H1 (cell line): ENCODE measurements at places on chromosomes 5 and 9. TPM values are rescaled to one million over a fixed set of nuclear protein-coding genes. Genes with fewer than 3 reads are reported as not detected.

- DNase-seq: no peak
These were observed 371.9 kb downstream of the CETN3 start for GRCh38 chr5:90037646-90038045.

PROB1 gene
- 0.89 and 1.9 TPM in 2 replicates for polyA plus RNA-seq

DNA sequence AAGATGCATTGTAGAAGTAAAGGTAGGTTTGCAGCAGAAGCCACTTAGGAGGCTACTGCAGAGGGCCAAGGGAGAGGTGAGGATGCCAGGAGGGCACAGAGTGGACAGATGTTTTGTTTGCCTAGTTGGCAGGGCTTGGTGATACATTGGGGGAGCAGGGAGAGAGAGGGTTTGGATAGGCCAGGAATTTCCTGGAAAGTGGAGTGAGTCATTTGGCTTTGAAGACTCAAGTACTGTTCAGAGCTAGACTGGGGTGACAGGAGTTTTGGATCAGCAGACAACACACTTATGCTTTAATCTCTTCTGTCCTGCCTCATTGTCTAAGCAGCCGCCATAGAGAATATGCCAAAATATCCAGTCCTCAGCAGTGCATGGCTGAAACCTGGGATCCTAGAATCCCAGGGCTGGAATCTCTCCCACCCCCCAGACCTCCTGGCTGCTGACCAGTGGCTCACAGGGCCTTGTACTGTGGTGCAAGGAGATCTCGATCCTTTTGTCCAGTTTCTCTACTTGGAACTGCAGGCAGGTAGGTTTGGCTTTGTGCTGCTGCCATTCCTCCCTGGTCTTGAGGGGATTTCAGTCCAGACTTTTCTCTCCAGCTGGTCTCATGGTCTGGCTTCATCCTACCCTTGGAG, 11.0 kb downstream of the TMEM268 start:
- no peak for DNase-seq

DNA sequence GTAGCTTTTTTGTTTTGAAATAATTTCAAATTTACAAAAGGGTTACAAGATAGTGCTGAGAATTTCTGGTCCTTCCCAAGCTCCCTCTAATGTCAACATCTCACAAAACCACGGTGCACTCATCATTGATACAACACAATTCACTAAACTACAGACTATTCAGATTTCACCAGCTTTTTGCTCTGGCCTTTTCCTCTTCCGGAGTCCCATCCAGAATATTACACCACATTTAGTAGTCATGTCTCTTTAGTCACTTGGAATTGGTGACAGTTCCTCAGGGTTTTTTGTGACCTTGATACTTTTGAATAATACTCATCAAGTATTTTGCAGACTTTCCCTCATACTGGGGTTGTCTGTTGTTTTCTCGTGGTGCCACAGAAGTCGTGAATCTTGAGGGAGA, 484.0 kb downstream of the GADD45G start:
- DNase-seq: no peak

DNA sequence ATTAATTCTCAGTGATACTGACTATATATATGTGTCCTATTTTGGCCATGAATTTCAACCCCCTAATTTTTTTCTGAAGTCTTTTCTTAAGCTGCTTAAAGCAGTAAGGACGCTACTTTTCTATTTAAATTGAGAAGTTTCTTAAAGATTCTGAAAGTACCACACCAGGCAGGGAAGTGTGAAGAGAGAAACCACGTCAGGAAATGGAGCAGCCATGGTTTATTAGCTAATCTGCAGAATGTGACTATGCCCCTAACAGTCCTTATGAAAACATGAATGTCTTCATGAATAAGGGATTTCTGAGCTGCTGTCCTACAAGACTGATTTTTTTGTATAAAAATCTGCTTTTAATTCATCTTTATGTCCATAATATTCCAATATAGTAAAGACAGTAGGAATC, 1724.3 kb upstream of the C9orf72 start:
- no peak for DNase-seq

DNA sequence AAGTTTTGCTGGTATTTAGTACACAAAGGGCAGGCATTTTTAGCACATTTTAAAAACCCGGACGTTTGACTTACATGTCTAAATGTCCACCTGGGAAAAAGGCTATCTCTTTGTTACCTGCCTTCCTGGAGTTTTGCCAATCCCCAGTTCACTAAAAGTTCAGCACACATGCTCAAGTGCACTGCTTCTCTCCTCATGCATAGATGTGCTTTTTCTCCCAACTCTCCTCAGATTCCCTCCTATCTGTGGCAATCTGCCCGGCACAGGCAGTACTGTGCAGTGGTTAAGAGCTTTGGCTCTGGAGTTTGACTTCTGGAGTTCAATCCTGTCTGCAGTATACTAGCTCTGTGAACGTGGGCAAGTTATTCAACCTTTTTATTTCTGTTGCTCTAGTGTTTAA, 8.3 kb upstream of the CCNO start:
- no peak for DNase-seq

GRCh38 chr9:118058227-118058626, 354.0 kb downstream of the TLR4 start:
- DNase-seq: no peak

GRCh38 chr9:70413464-70413798, 1.0 kb downstream of the KLF9 start:
- DNase-seq: no peak

- no peak for DNase-seq
These were observed 584.6 kb upstream of the CDH18 start for GRCh38 chr5:20572614-20573013.

CER1 gene
- 0.26 and 0.28 TPM in 2 replicates for polyA plus RNA-seq
